Right lobe of liver (tissue), 6 donors: ENCODE measurements at places on chromosomes 3 and 15. TPM values are rescaled to one million over a fixed set of nuclear protein-coding genes. Genes with fewer than 3 reads are reported as not detected.

DNA sequence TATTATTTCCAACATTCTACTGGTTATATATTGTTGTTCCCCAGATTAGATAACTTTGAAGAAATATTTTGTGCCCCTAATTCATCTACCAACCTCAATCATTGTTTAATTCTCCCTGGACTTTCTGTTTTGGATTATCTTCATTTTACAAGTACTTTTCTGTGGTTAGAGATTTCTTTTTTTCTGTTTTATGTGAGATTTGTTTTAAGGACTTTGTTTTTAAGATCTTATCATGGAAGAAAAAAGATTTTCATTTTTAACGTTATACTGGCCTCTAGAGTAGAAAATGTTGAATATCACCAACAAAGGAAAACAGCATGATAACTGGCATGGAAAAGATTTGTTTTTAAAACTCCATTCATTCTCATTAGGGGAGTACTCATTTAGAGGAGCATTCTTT, 210.9 kb upstream of the KCNMB2 start:
- no peak for DNase-seq
- no peak overlapping the region for H3K27ac ChIP-seq
- H3K4me1 ChIP-seq: no peaks in the 10 kb centered on the region
- no peak overlapping the region for H3K4me3 ChIP-seq
- H3K27me3 ChIP-seq: no peaks in the 10 kb centered on the region

DNA sequence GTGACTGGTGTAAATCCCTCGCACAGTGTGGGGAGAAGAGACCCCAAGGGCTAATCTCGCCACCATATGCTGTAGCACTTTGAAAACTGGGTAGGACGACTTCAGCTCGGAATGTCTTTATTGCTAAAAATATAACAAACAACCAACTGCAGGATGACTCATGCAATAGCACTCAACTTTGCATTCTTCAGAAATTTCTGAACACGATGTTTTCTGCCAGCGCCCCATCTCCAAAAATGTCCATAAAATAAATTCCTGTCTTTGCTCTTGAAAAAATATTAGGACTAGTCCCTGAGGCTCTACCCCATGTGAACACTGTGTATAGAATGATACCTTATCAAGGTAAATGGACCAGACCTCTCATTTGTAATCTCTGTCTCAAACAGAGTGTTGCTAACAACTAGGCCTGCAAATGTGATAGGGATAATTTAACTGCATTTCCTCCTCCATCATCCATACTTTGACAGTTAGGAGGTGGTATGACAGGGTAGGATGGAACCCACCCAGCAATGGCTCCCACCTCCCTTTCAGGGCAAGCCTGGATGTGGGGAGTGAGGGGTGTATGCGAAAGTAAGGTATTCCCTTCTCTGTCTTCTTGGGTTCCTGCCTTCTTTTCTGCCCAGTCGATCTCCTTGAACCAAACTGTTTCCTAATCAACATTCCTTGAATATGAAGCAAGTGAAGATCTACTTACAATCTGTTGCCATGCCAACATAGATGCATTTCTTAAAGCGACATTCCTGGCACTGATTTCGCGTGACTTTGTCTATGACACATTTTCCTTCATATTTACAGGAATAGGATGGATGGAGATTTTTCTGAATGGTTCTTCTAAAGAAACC, 201.1 kb downstream of the NR1D2 start:
- no peaks in the 10 kb centered on the region for H3K36me3 ChIP-seq
- no peak overlapping the region for H3K27ac ChIP-seq
- no peaks in the 10 kb centered on the region for H3K4me1 ChIP-seq
- no peak overlapping the region for H3K4me3 ChIP-seq

DNA sequence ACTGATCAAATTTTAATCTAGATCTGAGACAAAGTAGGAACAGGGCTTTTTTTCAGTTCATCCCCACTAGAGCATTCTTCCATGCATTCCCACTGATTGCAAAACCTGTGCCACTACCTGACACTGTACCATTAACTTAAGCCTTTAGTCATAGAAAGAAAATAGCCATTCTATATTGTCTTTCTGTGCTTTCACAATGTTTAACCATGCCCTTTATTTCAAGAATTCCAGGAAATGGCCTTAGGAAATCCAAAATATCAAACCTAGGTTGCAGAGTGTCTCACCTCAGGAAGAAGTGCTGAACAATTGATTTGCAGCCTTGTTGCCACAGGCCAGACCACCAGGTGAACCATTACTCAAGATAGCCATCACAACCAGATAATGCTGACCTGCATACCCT, 56.2 kb upstream of the TGFBR2 start:
- H3K4me1 ChIP-seq: no peaks in the 10 kb centered on the region
- no peak overlapping the region for H3K4me3 ChIP-seq
- no peaks in the 10 kb centered on the region for H3K27me3 ChIP-seq
- no peak for DNase-seq
- no peaks in the 10 kb centered on the region for H3K36me3 ChIP-seq
- no peak overlapping the region for H3K27ac ChIP-seq

- no peak for DNase-seq
- no peak overlapping the region for H3K4me3 ChIP-seq
- no peaks in the 10 kb centered on the region for H3K27me3 ChIP-seq
Measured at GRCh38 chr15:49286649-49287404, 116.8 kb downstream of the GALK2 start.

- H3K4me1 ChIP-seq: no peaks in the 10 kb centered on the region
- H3K36me3 ChIP-seq: peaks cover 10% of the 10 kb centered on the region
- peak; percentile 89 for DNase-seq
- H3K4me3 ChIP-seq: peak within 1 kb of the TSS; percentile 61
- H3K27ac ChIP-seq: peak within 1 kb of the TSS; percentile 69
- no peaks in the 10 kb centered on the region for H3K27me3 ChIP-seq
Measured at GRCh38 chr3:186717039-186717457, at the start of gene KNG1. Gene KNG1, plus strand, starts transcription at chr3:186717359. Its CDS starts 184 bp downstream, at chr3:186717543.

GRCh38 chr3:154421083-154421482, 8.9 kb downstream of the GPR149 start:
- no peaks in the 10 kb centered on the region for H3K4me1 ChIP-seq
- H3K36me3 ChIP-seq: no peaks in the 10 kb centered on the region
- no peak for DNase-seq
- no peak overlapping the region for H3K4me3 ChIP-seq
- H3K27ac ChIP-seq: no peak overlapping the region

DNA sequence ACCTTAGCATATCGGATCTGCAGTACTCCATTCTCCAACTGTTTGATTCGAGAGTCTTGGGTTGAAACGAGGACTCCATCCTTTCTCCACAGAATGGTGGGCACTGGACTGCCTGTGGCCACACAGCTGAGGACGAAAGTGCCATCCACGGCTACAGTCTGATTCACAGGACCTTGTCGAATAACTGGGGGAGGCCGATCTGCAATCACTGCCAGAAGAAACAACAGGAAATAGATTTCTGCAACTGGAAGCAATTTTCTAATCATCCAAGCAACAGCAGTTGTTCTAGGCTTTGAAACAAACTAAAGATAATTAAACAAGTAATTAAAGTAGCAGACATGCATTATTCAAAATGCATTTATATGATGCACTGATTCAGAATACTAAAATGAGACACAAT, 1097.7 kb downstream of the ROBO1 start:
- DNase-seq: no peak
- no peak overlapping the region for H3K27ac ChIP-seq
- H3K36me3 ChIP-seq: no peaks in the 10 kb centered on the region

- no peaks in the 10 kb centered on the region for H3K27me3 ChIP-seq
- no peak overlapping the region for H3K4me3 ChIP-seq
- no peaks in the 10 kb centered on the region for H3K36me3 ChIP-seq
- no peak overlapping the region for H3K27ac ChIP-seq
Measured at GRCh38 chr3:59334585-59334984, 284.8 kb upstream of the CFAP20DC start.

The MTMR10 gene
- 27.2 TPM for total RNA-seq

The SLITRK3 gene
- 0.15 TPM for total RNA-seq

The LRRIQ4 gene
- not detected for total RNA-seq

The CATSPER2 gene
- total RNA-seq: 0.74 TPM
